Stimulated activated CD8-positive, alpha-beta memory T cell treated with anti-CD3 and anti-CD28 coated beads, Interleukin-7, amount 100 ng/mL, for 48 hours (primary cell): ENCODE measurements at places on chromosomes 4 and X.

GRCh38 chr4:81408341-81408740, 63.4 kb downstream of the RASGEF1B start:
- no peak for DNase-seq

DNA sequence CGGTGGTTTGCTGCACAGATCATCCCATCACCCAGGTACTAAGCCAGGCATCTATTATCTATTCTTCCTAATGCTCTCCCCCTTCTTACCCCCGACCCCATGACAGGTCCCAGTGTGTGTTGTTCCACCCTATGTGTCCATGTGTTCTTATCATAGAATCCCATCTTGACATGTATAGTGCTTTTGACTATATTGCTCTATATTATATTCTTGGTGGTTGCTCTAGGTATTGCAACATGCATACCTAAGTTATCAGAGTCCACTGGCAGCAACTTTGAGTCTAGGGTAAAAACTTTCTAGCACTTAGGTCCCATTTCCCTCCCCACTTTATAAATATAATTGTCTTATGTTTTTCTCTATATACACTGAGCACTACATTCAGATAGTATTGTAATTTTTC, 170.3 kb downstream of the TBX22 start:
- DNase-seq: no peak

GRCh38 chr4:116143198-116143597, 942.2 kb downstream of the TRAM1L1 start:
- DNase-seq: no peak

DNA sequence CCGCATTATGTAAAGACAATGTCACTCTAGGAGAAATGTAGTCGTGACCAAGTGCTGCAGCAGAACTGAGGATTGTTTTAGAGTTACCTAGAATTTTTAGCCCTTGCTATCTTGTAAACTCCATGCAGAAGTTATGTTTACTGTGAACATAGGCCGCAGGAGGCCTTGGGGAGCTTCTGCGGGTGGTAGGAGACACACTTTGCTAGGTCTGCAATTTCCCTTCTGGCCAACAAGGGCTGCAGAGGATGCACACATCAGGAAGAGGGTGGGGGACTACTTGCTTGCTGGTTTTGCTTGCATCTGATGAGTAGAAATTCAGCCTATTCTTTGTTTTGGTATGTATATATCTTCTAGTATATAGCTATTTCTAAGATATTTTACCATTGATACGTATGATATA, 23.1 kb downstream of the BANK1 start:
- DNase-seq: no peak

DNA sequence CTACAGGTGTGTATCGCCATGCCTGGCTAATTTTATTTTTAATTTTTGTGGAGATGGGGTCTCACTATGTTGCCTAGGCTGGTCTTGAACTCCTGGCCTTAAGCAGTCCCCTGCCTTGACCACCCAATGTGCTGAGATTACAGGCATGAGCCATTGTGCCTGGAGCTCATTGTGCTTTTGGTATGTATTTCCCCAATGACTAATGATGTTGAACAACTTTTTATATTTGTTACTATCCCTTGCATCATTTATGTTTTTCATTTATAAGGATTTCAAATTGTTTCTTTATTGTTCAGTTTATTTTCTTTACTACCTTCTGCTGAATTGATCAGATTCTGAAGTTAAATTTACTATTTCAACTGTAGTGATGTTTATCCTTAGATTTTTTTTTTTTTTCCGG, 199.7 kb downstream of the CEP135 start:
- no peak for DNase-seq

- no peak for DNase-seq
These were observed 668 bp upstream of the PTCHD1 start for GRCh38 chrX:23333842-23334520.

GRCh38 chr4:112519689-112520597, 4.0 kb upstream of the NEUROG2 start:
- DNase-seq: no peak

DNA sequence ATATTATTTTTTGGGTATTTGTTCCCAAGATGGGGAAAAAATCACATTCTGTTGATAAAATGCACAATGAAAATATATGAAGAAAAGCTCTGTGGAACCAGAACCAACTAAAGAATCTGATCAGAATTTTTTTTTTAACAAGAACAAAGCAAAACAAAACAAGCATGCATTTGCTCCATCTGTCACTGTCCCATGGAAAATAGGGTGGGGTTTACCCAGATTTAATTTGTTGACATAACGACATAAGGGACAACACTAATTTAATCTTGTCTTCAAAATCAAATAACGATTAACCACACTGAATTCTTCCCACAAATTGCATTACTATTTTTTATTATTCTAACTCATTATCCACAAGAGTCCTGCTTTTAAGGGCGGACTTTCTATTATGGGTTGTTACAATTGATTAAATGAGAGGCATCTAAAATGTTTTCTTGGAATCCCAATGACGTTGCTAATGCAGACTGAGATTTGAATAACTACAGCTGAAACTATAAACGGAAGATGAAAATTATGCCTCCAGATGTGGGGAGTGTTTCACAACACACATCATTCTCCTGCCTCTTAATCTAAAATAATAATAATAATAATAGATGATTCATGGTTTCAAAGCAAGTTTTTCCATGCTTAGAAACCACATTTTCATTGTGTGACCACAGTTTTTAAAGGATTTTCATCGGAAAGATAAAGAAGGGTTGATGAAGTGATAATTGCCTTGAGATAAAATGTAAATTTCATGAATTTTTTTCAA, 307.0 kb upstream of the CPEB2 start:
- no peak for DNase-seq

- DNase-seq: no peak
These were observed 52.8 kb upstream of the CBR4 start for GRCh38 chr4:169062897-169063244.

- DNase-seq: no peak
These were observed 46.5 kb downstream of the HADH start for GRCh38 chr4:108036213-108036612.

DNA sequence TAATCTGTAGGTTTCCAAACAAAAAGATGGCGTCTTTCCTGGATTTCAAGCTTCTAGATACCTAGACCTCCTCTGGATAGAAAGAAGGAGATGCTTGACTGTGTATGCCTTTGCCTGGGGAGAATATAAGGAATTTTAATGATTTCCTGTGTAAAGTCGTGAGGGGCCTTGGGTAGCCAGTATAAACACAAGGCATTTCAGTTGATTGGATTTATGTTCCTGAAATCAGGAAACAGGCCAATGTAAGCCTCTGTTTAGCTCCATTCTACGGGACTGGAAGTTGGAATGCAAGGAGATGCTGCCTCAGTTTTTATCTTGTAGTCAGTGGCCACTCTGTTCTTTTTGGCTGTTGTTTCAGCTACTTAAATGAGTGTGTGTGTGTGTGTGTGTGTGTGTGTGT, 137.2 kb downstream of the GUCY2F start:
- no peak for DNase-seq

DNA sequence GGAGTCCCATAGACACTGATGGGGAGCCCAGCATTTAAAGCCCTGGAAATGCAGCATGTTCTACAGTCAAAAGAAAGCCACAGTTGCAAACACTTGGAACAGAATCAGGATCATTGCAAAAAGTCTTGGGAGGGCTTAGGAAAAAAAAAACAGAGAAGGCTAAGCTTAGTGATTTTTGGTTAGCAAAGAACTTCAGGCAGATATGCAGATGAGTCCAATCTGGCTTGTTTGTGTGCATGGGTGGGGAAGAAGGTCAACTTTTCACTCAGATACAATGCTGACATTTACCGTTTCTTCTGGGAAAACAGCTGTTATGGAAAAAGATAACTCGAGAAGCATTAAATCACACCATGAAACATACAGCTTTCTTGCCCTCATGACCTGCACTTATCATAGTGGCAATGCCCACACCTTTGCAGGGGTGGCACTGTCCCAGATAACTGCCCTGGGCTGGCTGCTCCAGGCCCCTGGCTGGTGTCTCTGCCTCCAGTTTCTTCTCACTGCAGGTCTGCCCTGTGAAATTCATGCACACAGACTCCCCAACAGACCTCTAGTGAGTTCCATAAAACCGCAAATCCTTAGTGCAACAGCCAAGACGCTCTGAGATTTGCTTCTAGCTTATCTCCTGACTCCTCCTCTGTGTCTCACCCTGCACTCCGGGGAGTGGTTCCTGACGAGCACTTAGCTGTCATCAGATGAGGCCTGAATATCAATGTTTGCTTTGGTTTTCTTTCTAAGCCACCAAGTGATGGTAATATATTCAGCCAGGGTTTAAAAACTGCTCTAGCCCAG, 99.2 kb downstream of the DRD5 start:
- DNase-seq: no peak

DNA sequence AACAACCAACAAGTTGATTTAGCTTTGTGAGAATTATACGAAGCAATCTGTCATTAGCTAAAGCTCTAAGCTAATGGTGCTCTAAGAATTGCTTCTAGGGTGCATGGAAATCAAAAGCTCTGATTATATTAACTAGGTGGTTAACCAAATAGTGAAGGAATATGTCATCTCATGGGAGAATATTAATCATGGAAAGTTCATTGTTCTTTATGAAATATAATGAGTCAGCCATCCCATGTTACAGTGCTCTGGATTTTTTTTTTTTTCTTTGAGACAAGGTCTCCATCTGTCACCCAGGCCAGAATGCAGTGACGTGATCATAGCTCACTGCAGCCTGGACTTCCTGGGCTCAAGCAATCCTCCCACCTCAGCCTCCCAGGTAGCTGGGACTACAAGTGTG, 10.5 kb downstream of the DCAF8L2 start:
- DNase-seq: no peak

DNA sequence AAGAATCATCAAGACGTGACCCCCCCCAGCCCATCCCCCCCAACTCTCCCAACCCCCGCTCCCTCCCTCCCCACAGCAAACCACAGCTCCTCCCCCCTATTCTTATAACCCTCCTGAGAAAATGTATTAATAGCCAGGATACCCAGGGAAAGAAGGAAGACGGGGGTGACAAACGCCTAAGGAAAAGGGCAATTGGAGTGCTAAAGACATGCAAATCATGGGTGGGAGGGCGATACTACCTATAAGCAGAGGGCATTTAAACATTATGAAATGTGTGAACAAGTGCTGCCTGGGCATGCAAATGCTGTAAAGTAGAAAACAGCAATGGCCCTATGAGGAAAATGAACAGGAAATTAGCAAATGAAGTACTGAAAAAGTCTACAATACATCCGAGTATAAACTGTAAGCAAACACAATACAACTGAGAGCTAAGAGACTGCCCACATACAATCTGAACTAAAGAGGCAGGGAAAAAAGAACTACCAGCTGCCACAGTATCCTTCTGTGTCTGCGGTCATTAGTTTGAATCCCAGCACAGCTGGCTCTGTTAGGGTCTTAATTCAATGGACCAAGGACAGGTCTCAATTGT, 2.4 kb downstream of the CXXC4 start:
- DNase-seq: no peak

- no peak for DNase-seq
These were observed 73.2 kb upstream of the C1QTNF7 start for GRCh38 chr4:15354371-15355297.

DNA sequence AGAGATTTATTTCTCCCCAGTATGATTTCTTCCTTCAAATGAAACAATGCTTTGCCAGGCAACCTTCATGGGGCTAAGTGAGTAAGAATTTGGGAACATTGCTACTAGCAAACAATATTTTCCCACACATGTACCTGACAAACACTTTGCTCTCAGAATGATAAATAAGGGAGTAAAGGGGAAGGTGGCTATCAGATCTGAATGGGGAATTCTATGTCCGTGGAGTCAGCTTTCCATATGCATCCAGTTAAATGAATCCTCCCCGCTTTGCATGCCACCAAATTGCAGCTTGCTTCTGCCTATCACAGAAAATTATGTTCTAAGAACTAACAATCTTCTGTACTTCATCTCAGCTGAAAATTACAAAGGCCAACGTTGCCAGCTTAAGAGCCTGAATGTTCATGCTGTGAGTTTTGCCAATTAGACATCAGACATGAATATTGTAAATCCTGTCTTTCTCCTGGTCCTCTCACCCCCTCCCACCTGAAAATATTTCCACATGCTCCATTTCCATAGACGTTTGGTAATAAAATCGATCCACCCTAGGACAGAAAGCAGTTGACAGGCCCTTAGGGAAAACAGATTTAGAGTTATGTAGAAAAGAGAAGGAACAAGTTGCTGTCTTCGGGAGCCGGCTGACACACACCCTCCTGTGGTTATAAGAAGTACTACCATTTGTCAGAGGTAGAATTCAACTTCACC, 6.3 kb downstream of the MEPE start:
- DNase-seq: no peak

GRCh38 chr4:42655921-42656678, 805 bp downstream of the ATP8A1 start:
- DNase-seq: no peak

GRCh38 chrX:18964901-18965300, 19.0 kb downstream of the PHKA2 start:
- DNase-seq: no peak

DNA sequence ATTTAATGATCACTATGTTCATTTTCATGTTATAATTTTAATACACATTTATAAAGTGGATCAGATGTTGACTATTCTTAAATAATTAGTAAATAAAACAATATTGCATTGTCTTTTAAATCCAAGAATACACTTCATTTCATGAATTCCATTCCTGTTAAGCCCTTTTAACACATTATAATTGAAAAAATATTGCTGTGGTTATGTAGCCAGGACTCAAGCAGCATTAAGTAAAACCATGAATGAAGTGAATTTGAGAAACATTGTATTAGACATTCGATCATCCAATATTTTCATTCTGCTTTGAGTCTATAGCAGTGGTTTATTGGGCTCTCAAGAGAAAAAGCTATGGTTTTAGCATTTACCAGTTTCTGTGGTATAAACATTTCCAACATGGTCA, 94.2 kb upstream of the RAPGEF2 start:
- no peak for DNase-seq

- no peak for DNase-seq
These were observed 50.0 kb downstream of the CYTL1 start for GRCh38 chr4:4969298-4969697.

GRCh38 chrX:39398963-39399261, 597.7 kb downstream of the MID1IP1 start:
- no peak for DNase-seq

DNA sequence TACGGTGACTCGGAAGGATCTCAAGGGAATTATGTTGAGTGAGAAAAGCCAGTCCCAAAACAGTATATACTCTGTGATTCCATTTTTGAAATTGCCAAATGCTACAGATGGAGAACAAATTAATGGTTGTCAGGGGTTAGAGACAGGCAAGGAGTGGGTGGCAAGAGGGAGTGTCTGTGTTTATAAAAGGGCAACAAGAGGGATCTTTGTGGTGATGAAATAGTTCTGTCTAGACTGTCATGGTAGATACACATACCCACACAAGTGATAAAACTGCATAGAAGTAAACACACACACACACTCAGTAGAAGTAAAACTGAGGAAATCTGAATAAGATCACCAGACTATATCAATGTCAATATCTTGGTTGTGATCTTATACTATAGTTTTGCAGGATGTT, 92.7 kb downstream of the CD99L2 start:
- no peak for DNase-seq

GRCh38 chr4:98639108-98639507, 19.3 kb downstream of the TSPAN5 start:
- no peak for DNase-seq

DNA sequence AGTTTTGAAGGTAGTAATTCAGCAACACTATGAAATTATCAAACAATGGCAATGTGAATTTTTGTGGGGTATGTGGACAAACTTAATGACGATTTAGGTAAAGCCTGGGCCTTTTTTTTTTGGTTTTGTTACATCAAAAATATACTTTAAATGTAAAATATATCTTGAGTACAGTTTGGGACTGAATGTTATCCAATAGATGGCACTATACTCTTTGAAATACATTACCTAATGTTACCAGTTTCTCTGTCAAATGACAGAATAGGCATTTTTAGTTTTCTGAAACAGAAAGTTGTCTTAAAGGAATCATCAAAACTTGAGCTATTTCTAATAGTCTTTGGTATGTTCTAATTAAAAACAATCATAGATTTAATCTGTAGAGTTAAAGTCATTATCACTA, 1651.9 kb downstream of the C4orf33 start:
- no peak for DNase-seq
